A549 treated with CORT108297 at 1 μM for 4 hours (cell line): ENCODE measurements at places on chromosomes 12 and 14. TPM values are rescaled to one million over a fixed set of nuclear protein-coding genes. Genes with fewer than 3 reads are reported as not detected.

The GUCY2C gene
- total RNA-seq = 0.02 TPM in 2 of 5 replicates, not detected in the others

The TAMALIN gene
- 0.32 to 0.58 TPM (median 0.41 TPM) in 5 replicates for total RNA-seq

The DDN gene
- 0.57 to 0.82 TPM (median 0.67 TPM) in 5 replicates for total RNA-seq

The AICDA gene
- total RNA-seq = 0.05 to 0.13 TPM (median 0.11 TPM) in 4 of 5 replicates, not detected in the other

The DPF3 gene
- total RNA-seq = 0.11 to 0.22 TPM (median 0.13 TPM) in 5 replicates
